ENCODE measurements at places on chromosomes 13 and 19.

- DNase-seq, result no peak
These were observed 61.5 kb downstream of the GJA3 start for GRCh38 chr13:20099319-20099718.

DNA sequence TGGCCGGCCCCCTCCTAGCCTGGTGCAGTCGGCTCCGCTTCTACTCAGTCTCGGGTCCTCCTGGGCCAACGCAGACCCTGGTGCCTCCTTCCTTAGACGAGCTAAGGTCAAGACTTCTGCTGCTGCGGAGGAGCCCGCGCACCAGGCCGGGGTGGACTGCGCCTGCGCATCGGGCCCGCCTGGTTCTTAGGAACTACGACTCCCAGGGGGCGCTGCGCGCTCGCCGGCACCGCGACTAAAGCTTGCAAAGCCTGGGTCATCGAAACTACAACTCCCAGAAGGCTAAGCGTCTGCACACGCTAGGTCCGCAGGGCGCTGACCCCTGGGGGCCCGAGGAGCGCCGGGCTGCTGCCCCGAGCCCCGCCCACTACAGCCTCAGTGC, at the start of gene ZNF835:
TSS of gene ZNF835 (minus strand) at position 145 of the 382 bp plus-strand sequence. CDS start 6,559 bp downstream, outside the sequence.
- DNase-seq, result peak; percentile 93

DNA sequence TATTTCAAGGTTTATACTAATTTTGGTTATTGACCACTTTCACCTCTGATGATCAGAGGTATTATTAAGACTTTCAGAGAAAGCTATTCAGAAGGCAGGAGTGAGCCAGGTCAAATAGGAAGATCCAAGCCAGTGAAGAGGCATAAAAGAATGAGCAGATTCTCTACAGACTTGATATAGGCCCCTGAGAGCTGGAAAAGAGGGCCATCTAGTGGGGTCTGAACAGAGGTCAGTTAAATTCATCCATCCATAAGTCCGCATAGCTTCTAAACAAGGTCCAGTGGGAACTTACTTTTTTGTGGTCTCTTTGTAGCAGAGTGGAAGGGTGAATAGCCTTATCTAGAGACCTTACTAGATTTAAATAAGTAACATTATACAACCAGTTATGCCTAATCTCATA, 126.6 kb upstream of the UFM1 start:
- DNase-seq, result no peak

DNA sequence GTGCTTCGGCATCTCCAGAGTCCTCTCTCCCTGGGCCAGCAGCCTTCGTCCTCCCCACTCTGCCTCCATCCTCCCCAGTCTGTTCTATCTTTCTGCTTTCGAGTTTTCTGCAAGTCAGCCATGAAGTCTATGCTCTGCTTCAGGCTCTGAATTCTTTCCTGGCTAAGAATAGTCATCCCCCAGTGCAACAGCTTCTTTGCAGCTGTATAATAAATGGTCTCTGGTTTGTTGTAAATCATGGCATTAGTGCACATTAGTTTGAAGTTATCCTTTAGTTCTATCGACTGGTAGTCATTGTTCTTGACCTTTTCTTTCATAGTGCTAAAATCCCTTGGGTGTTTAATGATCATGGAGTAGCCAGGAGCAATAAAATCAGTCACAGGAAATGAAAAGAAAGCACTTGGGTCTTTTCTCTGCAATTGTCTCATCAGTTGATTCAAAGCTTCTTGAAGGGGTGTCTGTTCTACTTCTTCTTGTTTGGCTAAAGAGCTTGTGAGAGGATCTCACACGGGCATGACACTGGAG, 46.2 kb upstream of the SOX21 start:
- no peak for DNase-seq

DNA sequence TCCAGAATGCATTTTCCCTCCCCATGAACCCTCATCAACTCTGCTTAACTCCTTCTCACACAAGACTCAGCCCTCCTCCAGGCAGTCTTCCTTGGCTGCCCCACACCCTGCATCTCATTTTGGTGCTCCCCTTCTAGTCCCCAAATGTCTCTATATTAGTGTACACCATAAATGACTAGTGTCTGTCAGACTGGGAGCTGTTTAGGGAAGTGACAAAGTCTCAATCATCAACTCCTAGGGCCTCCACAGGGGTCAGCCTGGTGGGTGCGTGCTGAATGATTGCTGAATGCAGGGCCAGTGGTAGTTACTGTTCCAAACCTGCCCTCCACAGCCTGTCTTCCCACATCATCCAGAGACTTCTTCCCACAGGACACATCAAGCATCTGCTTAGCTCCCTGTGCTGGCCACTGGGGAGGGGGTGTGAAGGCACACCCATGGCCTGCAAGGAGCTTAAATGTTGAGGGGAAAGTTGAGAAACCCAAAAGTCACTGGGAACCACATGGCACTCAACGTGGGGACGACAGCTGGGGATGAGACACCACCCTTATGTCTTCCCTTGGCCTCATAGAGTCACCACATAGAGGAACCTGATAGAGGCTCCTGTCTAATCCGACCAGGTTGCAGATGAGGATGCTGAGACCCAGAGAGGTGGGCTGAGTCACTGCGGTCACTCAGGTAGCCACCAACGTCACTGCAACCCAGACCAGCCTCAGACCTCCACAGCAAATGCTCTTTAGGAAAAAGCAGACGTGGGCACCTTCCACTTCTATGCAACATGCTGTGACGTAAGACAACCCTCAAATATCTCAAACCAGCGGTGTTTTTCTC, 79.3 kb upstream of the TM9SF2 start:
- DNase-seq, result no peak

- no peak for DNase-seq
These were observed 128.9 kb upstream of the KLHL1 start for GRCh38 chr13:70237131-70237530.

GRCh38 chr19:18776736-18777135, 14.4 kb downstream of the COMP start:
- DNase-seq, result no peak

GRCh38 chr19:10508707-10509106, 5.6 kb upstream of the KEAP1 start:
- DNase-seq, result no peak

DNA sequence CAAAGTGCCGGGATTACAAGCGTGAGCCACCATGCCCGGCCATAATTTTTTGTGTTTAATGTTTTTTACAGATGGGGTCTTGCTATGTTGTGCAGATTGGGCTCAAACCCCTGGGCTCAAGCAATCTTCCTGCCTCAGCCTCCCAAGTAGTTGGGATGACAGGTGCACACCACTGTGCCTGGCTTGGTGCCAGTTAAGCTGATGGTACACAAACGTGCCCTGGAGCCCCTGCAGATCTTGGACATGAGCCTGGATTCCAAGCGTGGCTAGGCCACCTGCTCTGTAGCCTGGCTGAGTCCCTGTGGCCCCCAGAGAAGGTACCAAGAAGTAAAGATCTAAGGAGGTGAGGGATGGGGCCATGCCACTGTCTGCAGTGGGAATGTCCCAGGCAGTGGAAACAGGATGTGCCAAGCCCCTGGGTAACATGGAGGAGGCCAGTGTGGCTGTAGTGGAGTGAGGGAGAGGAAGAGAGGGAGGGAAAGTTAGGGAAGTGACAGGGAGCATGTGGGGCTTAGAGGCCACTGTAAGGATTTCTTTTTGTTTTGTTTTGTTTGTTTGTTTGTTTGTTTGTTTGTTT, 7.0 kb downstream of the PRODH2 start:
- no peak for DNase-seq

GRCh38 chr19:49498475-49498874, 2.2 kb downstream of the RPS11 start:
- no peak for DNase-seq

DNA sequence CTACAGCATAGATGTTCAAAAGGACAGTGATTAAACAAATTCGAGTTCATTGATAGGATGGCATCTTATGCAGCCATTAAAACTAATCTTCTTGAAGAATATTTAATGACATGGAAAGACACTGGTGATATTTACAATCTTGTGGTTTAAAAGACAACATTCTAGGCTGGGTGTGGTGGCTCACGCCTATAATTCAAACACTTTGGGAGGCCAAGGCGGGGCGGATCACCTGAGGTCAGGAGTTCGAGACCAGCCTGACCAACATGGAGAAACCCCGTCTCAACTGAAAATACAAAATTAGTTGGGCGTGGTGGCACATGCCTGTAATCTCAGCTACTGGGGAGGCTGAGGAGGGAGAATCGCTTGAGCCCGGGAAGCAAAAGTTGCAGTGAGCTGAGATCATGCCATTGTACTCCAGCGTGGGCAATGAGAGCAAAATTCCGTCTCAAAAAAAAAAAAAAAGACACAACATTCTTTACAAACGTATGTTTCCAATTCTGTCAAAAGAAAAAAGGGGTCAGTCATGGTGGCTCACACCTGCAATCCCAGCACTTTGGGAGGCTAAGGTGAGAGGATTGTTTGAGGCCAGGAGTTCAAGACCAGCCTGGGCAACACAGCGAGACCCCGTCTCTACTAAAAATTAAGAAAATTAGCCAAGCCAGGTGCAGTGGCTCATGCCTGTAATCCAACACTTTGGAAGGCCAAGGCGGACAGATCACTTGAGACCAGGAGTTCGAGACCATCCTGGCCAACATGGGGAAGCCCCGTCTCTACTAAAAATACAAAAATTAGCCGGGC, 2.5 kb upstream of the PAK4 start:
- no peak for DNase-seq

GRCh38 chr13:113999618-113999910, 25.7 kb upstream of the C13orf46 start:
- DNase-seq, result no peak

- DNase-seq, result no peak
These were observed 108.1 kb downstream of the GADD45B start for GRCh38 chr19:2584002-2584401.

DNA sequence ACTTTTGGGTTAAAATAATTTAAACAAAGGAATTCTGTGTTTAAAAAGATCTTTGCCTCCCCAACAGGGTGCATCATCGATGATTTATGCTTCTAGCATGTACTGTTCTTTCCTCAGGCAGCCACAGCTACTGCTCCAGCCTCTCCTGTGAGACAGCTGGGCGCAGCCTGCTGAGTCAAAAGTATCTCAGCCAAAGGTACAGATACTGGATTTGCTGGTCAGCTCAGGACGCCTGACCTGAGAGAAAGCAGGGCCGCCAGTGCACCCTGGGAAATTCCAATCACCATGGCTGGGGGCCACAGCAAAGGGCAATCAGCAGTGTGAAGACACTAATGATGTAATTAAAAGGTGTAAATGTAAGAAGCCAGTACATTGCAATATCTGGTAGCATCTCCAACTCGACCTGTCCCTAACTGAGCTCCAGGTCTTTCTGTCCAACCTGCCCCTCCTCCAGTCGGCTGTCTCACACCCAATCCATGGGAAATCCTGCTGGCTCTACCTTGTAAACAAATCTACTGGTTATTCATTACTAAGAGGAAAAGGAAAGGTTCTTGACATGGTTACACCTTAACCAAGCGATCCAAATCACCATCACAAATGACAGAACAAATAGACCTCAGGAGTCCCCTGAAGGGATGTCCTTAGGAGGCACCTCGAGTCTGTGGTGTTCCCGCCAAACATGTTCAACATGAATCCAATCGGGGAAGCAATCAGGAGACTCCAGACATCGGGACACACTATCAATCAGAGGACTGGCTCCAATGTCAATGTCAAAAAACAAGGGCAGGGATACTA, 7.3 kb downstream of the OPA3 start:
- DNase-seq, result no peak

DNA sequence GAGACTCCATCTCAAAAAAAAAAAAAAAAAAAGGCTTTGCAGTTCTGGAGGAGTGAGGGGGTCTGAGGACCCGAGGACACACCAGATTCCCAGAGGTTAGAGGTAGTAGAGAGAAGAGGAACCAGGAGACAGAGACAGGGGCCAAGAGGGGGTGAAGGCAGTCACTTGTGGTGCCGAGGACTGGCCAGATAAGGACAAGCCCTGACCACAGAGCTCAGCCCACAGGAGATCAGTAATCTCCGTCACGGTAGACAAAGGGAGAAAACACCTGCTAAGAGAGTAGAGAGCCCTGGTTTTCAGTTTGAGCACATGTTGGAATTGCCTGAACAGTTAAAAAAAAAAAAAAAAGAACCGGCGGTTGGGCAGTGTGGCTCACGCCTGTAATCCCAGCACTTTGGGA, 1.7 kb upstream of the PRAM1 start:
- no peak for DNase-seq

- no peak for DNase-seq
These were observed 20.7 kb upstream of the NWD1 start for GRCh38 chr19:16698914-16699313.

DNA sequence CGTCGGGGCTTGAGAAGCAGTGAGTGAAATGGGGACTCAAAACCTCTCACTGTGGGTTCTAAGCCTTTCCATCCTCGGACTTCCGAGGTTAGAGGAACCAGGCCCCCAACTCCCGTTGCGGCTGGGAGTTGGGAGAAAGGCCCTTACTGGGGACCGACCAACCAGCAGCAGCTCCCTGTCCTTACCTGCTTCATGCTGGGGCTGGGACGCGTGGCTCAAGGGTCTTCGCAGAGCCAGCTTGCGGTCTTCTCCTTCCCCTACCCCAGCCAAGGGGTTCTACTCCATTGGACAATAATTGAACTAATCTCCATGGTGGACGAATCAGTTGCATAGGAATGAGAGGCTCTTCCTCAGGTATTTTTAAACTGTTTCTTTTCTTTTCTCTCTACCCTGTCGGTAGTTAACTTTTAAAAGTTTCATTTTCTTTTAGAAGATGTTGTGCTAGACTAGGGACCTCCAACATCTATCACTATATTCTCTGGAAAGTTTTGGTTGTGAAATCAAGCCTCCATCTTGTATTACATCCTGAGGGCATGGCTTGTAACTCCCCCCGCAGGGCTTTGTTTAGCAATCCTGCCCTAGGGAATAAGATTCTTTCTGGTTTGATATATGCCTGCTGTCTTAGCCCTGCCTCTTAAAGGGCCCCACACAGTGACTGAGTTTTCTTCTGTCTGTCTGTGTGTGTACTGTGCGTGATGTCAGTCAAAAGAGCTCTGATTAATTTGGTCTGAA, 1027.1 kb upstream of the PCDH9 start:
- no peak for DNase-seq

GRCh38 chr13:110492679-110493593, 68.6 kb downstream of the RAB20 start:
- DNase-seq, result no peak

DNA sequence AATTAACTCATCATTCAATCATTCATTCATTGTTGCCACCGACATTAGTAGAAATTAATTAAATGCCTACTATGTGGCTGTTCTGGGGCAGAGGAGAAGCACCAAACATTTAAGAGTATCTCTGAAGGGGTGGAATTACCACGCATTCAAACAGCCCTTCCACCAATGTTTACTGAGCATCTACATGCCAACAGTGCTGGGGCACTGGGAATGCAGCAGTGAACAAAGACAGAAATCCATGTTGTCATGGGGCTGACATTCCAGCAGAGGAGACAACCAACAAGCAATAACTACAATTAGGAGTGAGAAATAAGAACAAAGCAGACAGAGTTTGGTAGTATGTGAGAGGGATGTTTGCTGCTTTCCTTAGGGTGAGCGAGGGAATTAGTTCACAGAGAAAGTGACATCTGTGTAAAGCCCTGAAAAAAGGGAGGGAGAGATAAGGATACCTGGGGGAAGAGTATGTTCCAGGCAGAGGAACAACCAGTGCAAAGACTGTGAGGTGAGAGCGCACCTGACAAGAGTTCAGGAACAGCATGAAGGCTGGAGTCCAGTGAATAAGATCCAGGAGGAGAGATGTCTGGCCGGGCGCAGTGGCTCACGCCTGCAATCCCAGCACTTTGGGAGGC, 1.3 kb upstream of the PAK4 start:
- no peak for DNase-seq

Data from KG1 (cell line).